Activated CD8-positive, alpha-beta memory T cell treated with anti-CD3 and anti-CD28 coated beads for 1 hour (primary cell): ENCODE measurements at places on chromosomes 7 and 10.

DNA sequence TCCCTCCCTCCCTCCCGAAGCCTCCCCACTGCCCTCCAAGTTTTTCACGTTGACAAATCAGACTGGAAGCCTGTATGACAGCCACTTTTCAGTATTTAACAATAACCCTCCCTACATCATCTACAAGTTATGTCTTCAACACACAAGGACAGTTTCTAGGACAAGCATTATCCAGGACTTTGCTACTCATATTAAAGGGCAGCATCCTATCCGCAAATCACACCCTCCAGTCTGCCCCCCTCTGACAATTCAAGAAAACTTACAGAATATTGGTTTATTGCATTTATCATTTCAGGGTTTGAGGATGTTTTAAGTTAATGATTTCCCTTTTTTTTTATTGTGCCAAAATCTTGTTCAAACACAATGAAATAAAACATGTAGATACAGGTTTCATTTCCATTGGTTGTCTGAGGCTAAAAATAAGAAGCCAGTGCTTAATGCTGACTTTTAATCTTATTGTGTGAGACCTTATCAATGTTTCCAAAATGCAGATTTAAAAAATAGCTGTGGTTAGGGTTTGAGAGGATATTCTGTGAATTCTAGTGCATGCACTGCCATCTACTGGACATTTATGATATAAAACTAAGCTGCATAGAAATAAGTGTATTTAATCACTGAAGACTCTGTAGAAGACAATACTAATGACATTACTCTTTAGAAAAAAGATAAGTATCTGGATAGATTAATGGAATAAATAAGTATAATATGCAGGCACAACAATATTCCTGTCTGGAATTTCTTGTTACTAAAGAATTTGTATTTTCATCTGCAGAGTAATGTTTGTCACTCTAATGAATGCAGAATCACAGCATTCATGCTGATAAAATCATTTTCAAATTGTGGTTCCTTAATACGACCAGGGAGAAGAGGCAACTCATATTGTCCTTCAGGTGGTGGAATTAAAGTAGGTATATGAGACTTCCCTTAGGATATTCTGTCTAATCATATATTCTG lies 64.1 kb downstream of the CAV1 start:
- no peak for DNase-seq

- no peak for DNase-seq
Measured at GRCh38 chr10:111122127-111122526, 45.3 kb downstream of the ADRA2A start.

- no peak for DNase-seq
Measured at GRCh38 chr7:101833799-101834198, 16.4 kb downstream of the CUX1 start.

DNA sequence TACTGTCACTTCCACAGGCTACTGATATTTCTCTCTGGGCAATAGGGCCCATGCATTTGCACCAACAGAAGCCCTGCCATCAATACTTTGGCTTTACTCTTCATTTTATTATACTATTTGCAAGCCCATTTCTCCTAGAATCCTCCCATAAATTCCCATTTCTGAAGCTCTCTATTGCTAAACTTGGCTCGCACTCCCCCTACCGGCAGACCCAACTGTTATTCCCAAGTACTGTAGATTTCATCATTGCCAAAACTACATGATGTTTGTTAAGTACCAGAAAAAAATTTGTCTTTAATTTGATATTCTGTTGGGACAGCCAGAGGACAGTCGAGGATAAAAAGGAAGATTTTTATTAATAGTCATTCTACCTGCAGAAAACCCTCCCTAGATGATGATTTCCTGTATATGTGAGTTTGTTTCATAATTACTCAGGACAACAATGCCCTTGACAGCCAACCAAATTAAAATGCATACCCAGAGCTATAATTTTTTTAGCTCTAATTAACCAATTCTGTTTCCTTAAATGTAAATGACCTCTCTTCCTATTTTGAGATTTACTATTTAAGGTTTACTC lies 298.6 kb downstream of the REEP3 start:
- DNase-seq, result no peak

DNA sequence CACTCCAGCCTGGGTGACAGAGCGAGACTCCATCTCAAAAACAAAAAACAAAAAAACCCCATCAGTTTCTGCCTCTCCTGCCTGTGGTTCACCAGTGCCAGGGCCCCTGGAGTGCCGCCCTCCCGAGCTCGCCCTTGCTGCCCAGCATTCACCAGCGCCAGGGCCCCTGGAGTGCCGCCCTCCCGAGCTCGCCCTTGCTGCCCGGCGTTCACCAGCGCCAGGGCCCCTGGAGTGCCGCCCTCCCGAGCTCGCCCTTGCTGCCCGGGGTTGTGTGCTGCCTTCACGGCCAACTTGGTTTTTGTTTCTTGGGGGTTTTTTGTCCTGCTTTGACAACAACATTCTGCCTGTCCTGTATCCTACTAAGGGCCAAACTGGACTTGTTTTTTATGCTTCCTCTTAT lies 13.2 kb upstream of the GET4 start:
- no peak for DNase-seq

DNA sequence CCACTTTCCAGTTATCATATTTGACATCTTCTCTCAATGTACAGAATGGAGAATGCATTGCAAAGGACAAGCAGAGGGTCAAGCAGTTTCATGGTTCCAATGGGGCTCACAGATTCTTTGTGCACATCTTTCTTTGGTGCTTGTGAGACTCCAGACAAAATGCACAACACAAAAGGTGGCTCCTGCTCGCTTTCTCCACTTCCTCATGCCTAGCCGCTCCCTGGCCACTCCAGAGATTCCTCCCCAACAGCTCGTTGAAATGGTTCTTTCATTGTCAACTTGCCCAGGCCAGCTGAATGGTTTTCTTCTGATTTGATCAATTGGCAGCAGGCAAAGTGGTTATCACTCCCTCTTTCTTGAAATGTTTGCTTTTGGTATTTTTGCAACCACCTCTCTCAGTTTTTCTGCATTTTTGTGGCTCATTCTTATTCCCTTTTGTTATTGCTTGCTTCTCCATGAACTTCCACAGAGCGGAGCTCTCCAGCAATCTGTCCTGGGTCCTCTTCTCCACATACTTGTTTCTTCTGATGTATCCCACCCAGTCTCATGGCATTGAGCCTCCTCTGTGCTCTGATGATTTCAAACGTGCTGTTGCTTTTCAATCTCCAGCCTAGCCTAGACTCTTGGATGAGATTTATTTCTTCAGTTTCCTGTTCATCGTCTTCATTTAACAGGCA lies 507.8 kb upstream of the MKI67 start:
- no peak for DNase-seq

DNA sequence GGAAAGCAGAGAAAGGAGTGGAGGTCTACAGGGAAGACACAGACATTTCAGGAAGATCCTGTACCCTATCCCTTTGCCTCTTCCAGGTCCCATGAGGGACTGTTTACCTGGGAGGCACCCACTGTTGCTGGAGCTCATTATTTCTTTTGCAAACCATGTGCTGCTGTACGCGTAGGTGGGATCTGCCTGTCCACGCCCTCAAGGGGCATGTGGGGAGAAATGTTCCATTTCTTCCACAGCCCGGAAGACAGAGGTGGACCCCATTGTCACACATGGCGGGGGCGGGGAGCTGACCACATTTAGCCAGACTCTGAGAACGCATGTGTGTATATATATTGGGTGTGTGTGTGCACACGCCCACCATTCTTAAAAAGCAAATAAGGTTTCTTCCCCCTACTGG lies 2.0 kb downstream of the PLXNA4 start:
- no peak for DNase-seq

- DNase-seq, result no peak
Measured at GRCh38 chr7:90777465-90777864, 181.3 kb downstream of the CDK14 start.

DNA sequence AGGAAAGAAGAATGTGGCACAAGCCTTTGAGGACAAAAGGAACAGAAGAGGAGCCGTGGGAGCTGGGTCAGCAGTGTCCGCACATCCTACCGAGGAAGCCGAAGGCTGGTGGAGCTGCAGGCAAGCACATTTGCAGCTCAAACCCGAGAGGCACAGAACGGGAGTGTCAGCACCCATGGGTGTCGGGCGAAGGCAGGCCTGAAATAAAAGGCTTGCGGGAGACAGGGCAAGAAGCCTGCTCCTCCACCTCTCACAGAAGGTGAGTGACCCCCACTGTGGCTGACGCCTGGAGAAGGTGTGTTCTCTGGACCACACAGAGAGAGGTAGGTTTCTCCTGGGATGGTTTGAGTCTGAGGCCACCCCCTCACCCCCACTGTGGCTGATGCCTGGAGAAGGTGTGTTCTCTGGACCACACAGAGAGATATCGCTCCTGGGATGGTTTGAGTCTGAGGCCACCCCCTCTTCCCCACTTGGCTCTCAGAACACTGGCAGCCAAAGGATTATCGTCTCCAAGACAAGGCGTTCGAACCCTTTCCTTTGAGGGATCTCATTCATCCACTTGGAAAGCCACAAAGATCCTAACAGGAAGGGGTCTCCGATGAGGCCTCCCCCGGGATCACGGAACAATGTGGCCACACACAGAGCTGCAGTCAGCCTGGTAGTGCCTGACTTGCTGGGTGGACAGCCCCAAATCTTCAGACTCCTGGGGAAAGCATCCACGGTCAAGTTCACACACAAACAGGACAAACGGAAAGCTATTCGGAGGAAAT lies 21.6 kb upstream of the GTPBP4 start:
- DNase-seq, result no peak

- DNase-seq, result no peak
Measured at GRCh38 chr7:82805527-82805960, 357.1 kb downstream of the PCLO start.

DNA sequence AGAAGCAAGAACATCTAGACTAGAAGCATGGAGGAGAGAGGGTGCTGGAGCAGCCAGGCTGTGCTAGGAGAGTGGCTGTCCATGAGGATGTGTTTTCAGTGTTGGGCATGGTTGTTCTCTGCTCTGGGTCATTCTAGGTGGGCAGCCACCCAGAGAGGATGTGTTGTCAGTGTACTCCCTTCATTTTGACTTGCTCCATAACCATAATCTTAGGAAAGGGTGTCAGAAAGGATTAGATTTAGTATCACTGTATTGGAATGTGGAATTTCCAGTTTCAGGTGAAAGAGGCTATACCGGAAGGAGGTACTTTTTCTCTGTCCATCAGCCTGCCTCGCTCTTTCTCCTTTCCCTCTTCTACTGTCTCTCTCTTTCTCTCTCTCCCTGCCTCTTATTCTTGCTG lies 474.5 kb upstream of the PODXL start:
- no peak for DNase-seq

DNA sequence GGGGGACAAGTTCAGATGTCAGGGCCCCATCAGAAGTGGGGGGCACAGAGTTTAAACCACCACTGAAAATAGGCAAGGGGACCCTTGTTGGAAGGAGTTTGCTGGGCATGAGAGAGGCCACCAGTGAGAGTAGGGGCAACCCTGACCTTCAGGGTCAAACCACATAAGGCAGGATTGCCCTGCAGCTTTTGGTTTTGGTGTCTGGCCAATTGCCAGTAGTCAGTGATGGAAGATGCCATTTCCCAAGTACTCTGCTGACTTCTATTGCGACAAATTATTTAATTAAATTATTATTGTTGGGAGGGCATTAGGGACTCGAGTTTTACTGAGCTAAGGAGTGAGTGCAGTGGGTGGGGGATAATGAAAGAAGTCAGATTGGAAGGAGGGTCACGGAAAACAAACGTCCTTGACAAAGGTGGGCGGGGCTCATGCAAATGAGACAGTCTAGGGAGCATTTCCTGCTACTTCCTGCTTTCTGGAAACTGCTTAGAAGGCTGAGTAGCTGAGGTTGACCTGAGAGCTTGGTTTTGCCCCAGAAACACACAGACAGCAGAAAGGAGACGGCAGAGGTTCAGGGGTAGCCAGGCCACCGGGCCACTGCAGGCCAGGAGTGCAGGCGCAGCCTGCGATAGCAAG lies 74.2 kb upstream of the ANLN start:
- no peak for DNase-seq

DNA sequence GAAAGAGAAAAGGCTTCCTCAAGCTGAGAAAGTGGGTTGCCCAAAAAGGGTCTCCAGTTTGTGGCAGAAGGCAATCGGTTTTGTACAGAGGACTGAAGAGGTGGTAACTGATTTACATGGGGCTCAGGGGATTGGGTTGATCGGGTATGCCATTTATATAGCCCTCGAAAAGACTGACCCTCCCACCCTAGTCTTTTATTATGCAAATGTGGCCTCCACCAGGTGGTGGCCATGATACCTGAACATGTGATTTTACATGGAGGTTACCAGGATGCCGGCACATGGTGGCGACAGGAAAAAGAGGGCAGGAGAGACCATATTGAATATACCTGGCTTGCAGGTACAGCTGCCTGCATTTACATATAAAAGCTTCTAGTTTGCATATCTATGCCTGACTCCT lies 36.7 kb downstream of the ATE1 start:
- DNase-seq, result no peak

- no peak for DNase-seq
Measured at GRCh38 chr10:48623607-48624132, 18.8 kb upstream of the ARHGAP22 start.

- no peak for DNase-seq
Measured at GRCh38 chr10:78134773-78135306, 101.2 kb downstream of the RPS24 start.

GRCh38 chr7:115356139-115356746 lies 434.3 kb downstream of the MDFIC start:
- no peak for DNase-seq

GRCh38 chr7:121914676-121915279 lies 41.8 kb downstream of the PTPRZ1 start:
- no peak for DNase-seq

DNA sequence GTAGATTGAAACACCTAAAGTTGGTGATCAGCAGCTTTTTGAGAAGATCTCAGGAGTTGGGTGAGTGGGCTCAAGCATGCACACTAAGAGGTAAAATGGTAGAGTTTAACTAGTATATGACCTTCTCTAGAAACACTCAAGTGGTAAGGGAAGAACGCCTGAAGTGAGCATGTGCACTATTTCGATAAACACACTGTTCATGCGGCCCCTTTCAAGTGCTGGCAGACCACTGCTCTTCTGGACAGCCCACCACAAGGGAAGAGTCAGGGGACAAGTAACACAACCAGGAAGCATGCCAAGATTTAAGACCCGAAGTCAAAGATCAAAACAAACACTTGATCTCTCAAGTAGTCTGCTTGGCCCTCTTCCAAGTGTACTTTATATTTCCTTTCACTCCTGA lies 519.5 kb upstream of the ZWINT start:
- DNase-seq, result no peak

DNA sequence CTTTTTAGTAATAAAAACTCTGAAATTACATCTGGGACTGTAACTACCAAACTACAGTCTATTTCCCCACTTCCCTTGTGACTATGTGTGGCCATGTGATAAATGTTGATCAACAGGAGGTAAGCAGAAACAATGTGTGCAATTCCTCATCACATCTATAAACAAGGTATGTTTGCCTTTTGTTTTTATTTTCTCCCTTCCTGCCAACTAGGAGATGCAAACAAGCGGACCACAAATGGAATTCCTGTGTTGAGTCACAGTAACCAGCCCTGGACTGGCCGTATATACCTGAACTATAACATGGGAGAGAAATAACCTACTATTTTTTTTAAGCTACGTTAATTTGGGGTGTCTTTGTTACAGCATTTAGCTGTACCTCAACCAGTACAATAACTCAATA lies 52.5 kb downstream of the SCRN1 start:
- no peak for DNase-seq

- no peak for DNase-seq
Measured at GRCh38 chr7:904847-905246, 28.5 kb downstream of the GET4 start.

- DNase-seq, result no peak
Measured at GRCh38 chr7:141071260-141071854, 2.5 kb upstream of the TMEM178B start.
